ENCODE measurements at places on chromosomes 6 and 20.

DNA sequence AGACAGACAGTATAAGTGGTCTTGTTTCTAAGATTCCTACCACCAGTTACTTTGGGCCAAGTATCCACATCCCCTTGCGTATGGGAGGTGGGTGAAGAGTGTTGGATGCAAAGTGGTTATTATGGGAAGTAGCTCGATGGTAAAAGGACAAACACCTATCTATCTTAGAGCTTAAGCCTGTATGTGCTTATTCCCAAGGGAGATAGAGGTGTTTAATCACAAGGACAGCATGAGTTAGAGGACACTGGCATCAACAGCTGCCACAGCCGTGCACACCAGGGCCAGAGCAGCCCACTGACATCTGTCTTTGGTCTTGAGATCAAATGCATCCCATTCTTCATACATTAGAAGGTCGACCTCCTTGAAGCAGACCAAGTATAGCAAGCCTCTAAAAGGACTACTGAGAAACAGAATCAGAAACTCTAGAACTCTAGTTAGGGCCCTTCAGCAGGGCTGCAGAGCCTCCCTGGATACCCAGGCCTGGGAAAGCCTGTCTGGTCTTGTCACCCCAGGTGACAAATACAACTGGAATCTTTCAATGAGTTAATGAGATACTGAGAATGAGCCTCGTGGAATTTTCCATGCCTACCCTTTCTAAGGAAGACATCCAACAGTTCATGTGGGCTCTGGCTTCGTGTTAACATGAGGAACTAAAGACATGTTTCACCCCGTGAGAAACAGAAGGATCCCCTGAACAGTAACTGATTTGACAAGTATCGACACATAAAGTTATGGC lies 28.7 kb downstream of the TXNDC5 start:
- no peak for DNase-seq

DNA sequence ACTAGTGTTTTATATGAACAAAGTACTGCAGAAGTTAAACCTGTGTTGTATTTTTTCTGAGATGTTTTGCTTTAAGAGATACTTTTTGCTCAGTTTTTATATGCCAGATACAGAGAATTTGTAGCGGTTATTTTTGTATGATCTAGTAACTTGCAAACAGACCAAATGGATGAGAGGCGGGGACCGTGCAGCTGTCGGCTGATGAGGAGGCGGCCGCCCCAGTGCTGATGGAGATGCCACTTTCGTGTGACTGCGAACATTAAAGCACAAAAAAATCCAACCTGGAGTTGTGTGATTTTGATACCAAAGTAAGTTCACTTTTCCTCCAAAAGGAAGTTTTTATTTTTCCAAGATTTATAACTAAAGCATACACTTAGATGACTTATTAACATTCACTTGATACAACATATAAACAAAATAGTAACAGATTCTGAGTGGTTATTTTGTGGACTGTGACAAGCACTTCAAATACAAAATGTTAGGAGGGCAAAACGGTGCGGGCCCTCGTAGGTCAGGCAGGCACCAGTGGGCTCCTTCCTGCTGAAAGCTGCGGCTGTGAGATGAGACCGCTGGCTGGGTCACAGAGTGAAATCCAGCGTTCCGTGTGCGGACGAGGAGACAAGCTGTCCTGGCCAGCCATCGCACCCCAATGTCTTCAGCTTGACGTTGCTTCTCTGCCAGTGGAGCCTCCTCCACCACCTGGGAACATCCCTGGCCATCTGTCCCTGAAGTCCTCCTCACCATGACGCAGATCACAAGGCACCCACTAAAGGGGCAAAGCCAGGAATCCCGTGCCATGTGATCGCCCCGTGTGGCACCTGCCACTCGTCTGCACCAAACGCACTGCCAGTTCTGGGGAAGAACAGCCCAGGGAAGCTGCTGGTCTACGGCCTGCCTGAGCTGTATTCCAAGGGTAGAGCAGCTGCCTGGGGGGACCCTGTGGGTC lies 4.0 kb upstream of the OGFR start:
- no peak for DNase-seq

- DNase-seq = peak; percentile 81
These were observed 1.3 kb downstream of the MAPK14 start for GRCh38 chr6:36028877-36029324.

- DNase-seq = no peak
These were observed 86.6 kb upstream of the TPD52L1 start for GRCh38 chr6:125066964-125067363.

DNA sequence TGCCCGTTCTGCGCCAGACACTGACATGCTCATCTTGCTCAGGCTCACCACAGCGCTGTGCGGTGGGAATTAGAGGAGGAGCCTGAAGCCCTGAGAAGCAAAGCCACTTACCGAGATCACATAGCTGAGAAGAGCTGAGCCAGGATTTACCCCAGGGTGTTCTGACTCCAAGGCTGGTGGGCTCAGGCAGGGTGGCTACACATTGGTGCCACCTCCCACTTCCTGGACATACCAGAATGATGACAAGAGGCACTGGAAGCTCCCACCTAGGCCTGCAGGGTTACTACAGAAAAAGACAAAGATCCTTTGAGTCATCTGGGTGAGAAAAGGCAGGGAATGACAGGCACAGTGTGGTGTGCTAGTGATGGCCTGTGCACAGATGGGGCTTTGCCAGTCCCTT lies 24.4 kb upstream of the FKBP1A start:
- DNase-seq = no peak

DNA sequence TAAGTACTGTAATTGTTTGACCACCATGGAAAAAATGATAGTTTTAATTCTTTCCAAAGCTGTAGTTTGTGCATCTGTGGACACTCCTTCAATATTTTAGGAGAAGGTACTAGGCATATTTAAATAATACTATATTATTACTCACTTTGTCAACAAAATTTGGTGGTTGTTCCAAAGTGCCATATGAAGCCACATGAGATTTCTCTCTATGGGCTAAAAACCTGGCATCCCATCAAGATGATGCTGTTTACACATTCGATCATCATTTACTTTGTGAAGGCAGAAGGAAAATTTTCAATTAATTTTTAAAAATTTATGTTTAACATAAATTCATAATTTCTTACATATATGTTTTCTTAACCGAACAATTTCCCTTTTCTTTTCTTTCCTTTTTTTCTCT lies 502.6 kb upstream of the JAG1 start:
- no peak for DNase-seq

GRCh38 chr20:2163312-2163711 lies 61.7 kb downstream of the STK35 start:
- DNase-seq = no peak

DNA sequence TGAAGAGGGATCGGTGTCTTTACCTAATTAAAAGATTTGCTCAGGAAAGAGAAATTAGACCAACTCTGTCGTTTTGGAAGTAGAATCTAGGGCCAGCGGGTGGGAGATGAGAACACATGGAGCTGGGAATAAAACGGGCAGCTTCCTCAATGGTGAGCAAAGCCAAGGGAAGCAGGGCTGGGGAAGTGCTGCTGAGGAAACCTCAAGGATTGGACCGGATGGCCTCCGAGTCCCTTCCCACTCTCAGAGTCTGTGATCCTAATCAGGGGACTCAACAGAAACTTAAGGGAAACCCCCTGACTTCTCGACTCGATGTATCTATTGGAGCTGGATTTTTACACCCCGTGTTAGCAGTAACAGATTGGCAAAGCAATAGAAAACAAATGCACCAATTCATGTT lies 10.8 kb downstream of the GCNT2 start:
- DNase-seq = no peak

GRCh38 chr6:4973982-4974745 lies 29.7 kb downstream of the RPP40 start:
- DNase-seq = peak; percentile 61

- no peak for DNase-seq
These were observed 103.5 kb downstream of the JARID2 start for GRCh38 chr6:15349379-15349778.

- peak; percentile 32 for DNase-seq
These were observed 101.5 kb downstream of the SYCP2 start for GRCh38 chr20:59831916-59832270.

DNA sequence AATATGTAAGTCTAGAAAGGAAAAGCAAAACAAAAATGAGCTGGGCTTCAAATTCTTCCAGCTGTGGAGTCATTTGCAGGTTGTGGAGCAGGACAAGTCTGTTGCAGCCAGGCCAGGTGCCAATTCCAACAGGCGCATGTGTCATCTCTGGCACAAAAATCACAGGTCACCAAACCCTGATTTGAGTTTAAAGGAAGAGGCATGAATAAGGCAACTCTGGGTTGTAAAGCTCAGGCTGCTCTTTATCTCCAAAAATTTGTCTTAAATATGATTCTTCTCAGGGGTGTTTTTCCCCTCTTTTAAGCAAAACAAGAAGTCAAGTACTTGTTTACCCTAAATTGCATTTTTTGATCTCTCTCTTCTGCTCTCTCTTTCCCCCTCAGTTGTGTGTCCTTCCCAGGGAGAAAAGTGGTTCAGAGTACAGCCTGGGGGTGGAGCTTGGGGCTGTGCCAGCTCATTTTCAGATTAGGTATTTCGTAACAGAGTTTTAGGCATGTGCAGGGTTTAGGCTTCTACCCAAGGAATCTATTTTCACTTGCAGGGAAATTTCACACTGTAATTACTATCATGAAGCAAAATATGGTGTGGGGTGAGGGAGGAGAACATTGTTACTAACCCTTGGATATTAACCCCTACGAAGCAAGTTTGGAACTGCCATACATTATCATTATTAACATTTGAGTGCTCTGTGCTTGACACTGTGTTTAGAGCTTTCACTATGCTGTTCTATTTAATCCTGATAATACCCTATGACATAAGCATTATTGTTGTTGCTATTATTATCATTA lies 8.3 kb upstream of the NCOA3 start:
- DNase-seq = peak; percentile 81

DNA sequence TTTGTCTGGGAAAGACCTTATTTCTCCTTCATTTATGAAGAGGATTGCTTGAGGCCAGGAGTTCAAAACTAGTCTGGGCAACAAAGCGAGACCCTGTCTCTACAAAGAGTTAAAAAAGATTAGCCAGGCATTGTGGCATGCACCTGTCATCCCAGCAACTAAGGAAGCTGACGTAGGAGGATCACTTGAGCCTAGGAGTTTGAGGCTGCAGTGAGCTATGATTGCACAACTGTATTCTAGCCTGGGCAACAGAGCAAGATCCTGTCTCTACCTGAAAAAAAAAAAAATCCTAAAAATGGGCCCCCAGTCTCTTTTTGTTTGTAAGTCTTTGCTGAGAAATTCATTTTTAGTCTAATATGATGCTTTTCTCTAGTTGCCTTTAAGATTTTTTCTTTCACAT lies 29.2 kb upstream of the EIF2S2 start:
- DNase-seq = no peak

- peak; percentile 90 for DNase-seq
These were observed 7.4 kb upstream of the BPIFA3 start for GRCh38 chr20:33209789-33210188.

GRCh38 chr20:51532577-51533191 lies 9.8 kb downstream of the NFATC2 start:
- DNase-seq = no peak

DNA sequence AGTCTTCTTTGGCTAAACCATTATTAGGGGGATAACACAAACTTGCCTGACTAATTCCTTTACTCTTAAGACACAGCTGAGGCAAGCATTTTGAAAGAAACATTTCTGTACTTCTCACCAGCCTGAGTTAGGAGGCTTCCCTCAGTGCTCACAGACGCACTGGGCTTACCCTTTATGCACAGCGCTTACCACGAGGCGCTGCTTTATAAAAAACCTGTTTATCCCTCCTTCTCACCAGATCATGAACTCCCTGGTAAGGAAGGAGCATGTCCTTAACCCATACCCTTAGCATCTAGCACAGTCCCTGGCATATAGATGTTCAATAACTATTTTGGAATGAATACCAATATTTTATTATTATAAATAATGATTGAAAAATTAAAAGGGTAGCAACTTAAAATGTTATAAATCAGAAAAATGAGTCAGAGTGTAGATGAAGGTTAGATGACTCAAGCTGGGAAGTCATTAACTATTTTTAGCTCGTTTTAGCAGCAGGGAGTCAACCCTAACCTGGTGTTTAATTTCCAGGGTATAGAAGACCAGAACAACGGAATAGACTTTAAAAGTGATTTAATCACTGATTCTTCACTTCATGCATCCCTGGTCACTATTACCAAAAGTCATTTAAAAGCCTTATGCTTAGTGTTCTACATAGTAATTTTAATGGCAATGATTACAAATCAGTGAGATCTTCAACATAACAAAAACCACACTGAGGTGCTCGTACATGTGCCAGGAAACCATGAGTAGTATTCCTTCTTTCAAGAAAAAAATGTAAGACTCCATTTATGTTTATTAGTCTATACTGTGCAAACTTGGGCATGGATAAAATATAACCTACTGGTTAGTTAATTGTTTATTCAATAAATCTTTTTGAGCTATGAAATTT lies 4.1 kb upstream of the TPD52L1 start:
- no peak for DNase-seq

All from eye (tissue), 1 donor.